ENCODE measurements at places on chromosomes 5 and 9. TPM values are rescaled to one million over a fixed set of nuclear protein-coding genes. Genes with fewer than 3 reads are reported as not detected.

PDE8B gene
- total RNA-seq, result 16.7 TPM

TMC1 gene
- total RNA-seq, result not detected

FIBCD1 gene
- 0.53 TPM for total RNA-seq

PCDHA1 gene
- total RNA-seq, result not detected

SLC25A2 gene
- 0.92 TPM for total RNA-seq

PITX1 gene
- 6.3 TPM for total RNA-seq

SOHLH1 gene
- total RNA-seq, result not detected

PLEKHG4B gene
- 46.6 TPM for total RNA-seq

PLPPR1 gene
- total RNA-seq, result 3.2 TPM

ARSB gene
- 18.5 TPM for total RNA-seq

CYLC2 gene
- total RNA-seq, result not detected

ISCA1 gene
- total RNA-seq, result 33.2 TPM

- peaks cover 54% of the 10 kb centered on the region for H3K27me3 ChIP-seq
- H3K4me3 ChIP-seq, result no peak overlapping the region
- no peak for DNase-seq
- H3K4me1 ChIP-seq, result peaks cover 4% of the 10 kb centered on the region
These were observed 84.3 kb upstream of the RAPGEF1 start for GRCh38 chr9:131824155-131824594.

DNA sequence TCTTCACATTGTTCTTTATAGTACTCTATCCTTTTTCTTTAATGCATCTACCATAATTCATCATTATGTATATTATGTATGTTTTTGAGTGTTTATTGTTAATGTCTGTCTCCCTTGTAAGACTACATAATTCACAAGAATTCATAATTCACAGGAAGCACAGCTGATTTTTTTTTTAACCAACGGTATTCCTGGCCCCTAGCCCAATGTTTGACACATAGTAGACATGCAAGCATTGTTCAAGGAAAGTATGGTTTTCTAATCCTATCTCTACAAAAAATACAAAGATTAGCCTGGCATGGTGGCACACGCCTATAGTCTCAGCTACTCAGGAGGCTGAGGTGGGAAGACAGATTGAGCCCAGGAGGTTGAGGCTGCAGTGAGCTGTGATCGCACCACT is 160.6 kb downstream of the PPP2R2B start:
- DNase-seq, result no peak
- peaks cover 4% of the 10 kb centered on the region for H3K4me1 ChIP-seq
- H3K4me3 ChIP-seq, result no peak overlapping the region
- H3K27ac ChIP-seq, result no peak overlapping the region
- no peaks in the 10 kb centered on the region for H3K36me3 ChIP-seq

GRCh38 chr9:113463418-113464285 is at the start of gene RGS3:
Gene RGS3 (plus strand): TSS chr9:113463727. CDS start chr9:113463803, 76 bp downstream.
- H3K4me1 ChIP-seq, result peaks cover 24% of the 10 kb centered on the region
- peaks cover 4% of the 10 kb centered on the region for H3K36me3 ChIP-seq
- H3K27ac ChIP-seq, result no peak within 1 kb of the TSS
- peak within 1 kb of the TSS; percentile 84 for H3K4me3 ChIP-seq

DNA sequence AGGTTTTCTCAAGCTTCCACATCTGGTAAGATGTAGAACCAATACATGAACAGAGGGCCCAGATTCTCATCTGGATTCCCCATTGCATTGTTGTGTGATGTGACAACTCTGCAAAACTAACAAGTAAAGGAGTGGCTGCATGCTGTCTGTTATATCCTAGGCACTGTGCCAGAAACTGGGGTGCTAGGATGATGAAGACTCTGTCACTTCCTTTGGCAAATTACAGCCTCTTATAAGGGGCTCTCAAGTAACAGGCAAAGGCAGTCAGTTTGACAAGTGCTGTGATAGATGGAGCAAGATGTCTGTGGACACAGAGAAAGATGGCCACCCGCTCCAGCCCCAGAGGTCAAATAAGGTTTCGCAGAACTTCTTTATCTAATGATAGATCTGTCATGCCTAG is 115.7 kb downstream of the PAPPA start:
- H3K36me3 ChIP-seq, result peaks cover 8% of the 10 kb centered on the region
- H3K27ac ChIP-seq, result no peak overlapping the region
- no peak overlapping the region for H3K4me3 ChIP-seq
- H3K27me3 ChIP-seq, result peaks cover 36% of the 10 kb centered on the region
- no peak for DNase-seq

GRCh38 chr9:138040446-138041430 is 163.2 kb downstream of the CACNA1B start:
- peak; percentile 40 for DNase-seq
- no peaks in the 10 kb centered on the region for H3K36me3 ChIP-seq
- H3K4me1 ChIP-seq, result no peaks in the 10 kb centered on the region
- H3K27me3 ChIP-seq, result peaks cover 8% of the 10 kb centered on the region

- peaks cover 8% of the 10 kb centered on the region for H3K4me1 ChIP-seq
- no peaks in the 10 kb centered on the region for H3K27me3 ChIP-seq
- DNase-seq, result no peak
- H3K4me3 ChIP-seq, result no peak overlapping the region
- H3K27ac ChIP-seq, result no peak overlapping the region
- peaks cover 4% of the 10 kb centered on the region for H3K36me3 ChIP-seq
These were observed 612.5 kb downstream of the EFNA5 start for GRCh38 chr5:107058235-107058634.

GRCh38 chr5:172412724-172413286 is 41.5 kb downstream of the SH3PXD2B start:
- H3K4me1 ChIP-seq, result peaks cover 40% of the 10 kb centered on the region
- peak overlapping the region; percentile 5 for H3K27ac ChIP-seq
- H3K36me3 ChIP-seq, result peaks cover 8% of the 10 kb centered on the region

GRCh38 chr9:70177121-70177520 is 81.7 kb upstream of the SMC5 start:
- no peaks in the 10 kb centered on the region for H3K27me3 ChIP-seq
- no peak for DNase-seq
- peaks cover 3% of the 10 kb centered on the region for H3K36me3 ChIP-seq
- no peak overlapping the region for H3K27ac ChIP-seq
- H3K4me3 ChIP-seq, result no peak overlapping the region

DNA sequence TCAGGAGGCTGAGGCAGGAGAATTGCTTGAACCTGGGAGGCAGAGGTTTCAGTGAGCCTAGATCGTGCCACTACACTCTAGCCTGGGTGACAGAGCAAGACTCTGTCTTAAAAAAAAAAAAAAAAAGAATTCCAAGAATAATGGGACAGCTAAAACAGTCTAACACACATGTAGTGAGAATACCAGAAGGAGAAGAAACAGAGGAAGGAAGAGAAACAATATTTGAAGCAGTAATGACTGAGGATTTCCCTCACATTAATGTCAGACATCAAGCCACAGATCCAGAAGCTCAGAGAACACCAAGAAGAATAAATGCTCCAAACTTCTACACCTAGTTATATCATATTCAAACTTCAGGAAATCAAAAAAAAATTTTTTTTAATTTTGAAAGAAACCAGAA is 47.1 kb upstream of the EFNA5 start:
- H3K4me3 ChIP-seq, result no peak overlapping the region
- H3K27me3 ChIP-seq, result no peaks in the 10 kb centered on the region
- no peak overlapping the region for H3K27ac ChIP-seq

DNA sequence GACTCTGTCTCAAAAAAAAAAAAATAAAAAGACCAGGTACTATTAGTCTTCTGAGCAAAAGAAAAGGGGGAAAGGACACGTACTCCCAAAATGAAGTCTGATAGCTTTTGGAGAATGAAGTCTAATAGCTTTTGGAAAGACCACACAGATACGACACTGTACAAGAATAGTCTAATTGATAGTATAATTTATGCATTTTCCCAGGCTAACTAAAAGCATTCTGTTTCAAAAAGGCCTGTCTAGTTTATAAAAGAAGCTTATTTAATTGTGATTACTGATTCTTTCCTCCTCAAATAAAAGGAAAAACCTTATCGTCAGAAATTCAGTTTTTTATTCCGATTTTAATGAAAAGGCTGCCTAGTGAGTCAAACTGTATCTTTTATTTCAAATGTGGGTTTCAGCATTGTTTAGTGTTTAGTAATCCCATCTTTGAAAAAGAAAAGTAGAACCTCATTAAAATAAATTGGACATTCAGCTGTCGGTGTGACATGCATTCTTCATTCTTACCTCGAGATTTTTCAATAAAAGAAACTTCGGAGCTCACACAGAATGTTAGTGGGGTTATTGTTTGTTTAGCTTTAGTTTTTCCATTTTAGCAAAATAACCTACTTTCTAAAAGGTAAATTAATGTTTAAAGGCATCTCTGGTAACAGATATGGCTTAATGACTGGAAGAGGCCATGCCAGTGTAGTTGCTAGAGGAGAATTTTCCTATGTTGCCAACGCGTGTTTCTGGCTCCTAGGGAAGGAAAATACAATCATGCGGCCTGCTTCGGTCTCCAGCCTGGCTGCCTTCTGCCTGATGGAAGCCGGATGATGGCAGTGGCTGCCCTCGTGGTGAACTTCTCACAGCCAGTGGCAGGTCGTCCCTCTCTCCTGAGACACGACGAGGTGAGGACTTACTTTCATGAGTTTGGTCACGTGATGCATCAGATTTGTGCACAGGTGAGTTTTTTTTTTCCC is 70.0 kb downstream of the NLN start:
- H3K4me3 ChIP-seq, result no peak overlapping the region

- H3K27me3 ChIP-seq, result no peaks in the 10 kb centered on the region
- no peak for DNase-seq
- peaks cover 3% of the 10 kb centered on the region for H3K36me3 ChIP-seq
These were observed 5.4 kb upstream of the GNE start for GRCh38 chr9:36263683-36264082.

- peaks cover 38% of the 10 kb centered on the region for H3K36me3 ChIP-seq
- no peaks in the 10 kb centered on the region for H3K27me3 ChIP-seq
- no peak overlapping the region for H3K4me3 ChIP-seq
- no peak overlapping the region for H3K27ac ChIP-seq
These were observed 127.6 kb downstream of the DROSHA start for GRCh38 chr5:31404325-31404724.

DNA sequence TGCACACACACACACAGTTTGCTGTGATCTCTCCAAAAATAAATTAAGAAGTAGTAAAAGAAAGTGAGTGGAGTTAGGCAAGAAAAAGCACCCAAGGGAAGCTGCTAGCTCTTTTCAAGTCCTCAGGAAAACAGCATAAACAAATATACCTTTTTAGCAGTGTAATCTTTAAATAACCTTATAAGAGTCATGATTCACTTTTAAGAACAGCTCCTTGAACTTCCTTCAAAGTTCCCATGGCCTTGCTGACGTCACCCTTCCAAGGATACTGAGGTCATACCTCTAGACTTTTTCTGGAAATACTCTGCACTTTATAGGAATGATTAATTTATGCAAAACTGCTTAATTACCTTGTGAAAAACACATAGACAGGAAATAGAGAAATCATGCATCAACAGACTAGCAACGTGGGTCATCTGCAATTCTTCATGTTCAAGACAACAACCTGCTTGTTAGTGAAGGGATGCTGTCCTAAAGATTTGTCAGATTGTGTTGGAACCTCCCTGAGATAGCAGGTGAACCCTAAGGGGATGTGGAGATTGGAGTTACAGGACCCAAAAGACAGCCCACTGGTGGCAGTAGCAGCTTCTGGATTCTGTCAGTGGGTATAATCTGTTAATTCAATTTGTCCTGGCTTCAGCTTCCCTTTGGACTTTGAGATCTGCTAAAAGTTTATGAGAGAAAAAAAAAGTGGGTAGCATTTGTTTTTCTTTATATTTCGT is 229.0 kb downstream of the ELAVL2 start:
- no peaks in the 10 kb centered on the region for H3K36me3 ChIP-seq
- H3K27me3 ChIP-seq, result no peaks in the 10 kb centered on the region
- H3K4me3 ChIP-seq, result no peak overlapping the region
- H3K27ac ChIP-seq, result no peak overlapping the region
- no peaks in the 10 kb centered on the region for H3K4me1 ChIP-seq

- H3K4me3 ChIP-seq, result no peak overlapping the region
- H3K36me3 ChIP-seq, result peaks cover 15% of the 10 kb centered on the region
- H3K4me1 ChIP-seq, result no peaks in the 10 kb centered on the region
- peak overlapping the region; percentile 61 for H3K27ac ChIP-seq
- no peak for DNase-seq
These were observed 12.3 kb upstream of the C5orf24 start for GRCh38 chr5:134833340-134834032.

Data from type B pancreatic cell (in vitro differentiated cells).